ENCODE measurements at places on chromosomes 16 and 17. TPM values are rescaled to one million over a fixed set of nuclear protein-coding genes. Genes with fewer than 3 reads are reported as not detected.

Gene ARL2BP
- total RNA-seq = 75.6 TPM

Gene PER1
- 5.5 TPM for total RNA-seq

Gene TBC1D3C
- total RNA-seq = 0.06 TPM

Gene TMEM238L
- not detected for total RNA-seq

Gene EXOC3L1
- 0.03 TPM for total RNA-seq

Gene WDR81
- 28.4 TPM for total RNA-seq

Gene APRT
- total RNA-seq = 326 TPM

Gene ZG16
- not detected for total RNA-seq

Gene METTL9
- 105 TPM for total RNA-seq

Gene COTL1
- 583 TPM for total RNA-seq

Gene PABPN1L
- total RNA-seq = not detected

Gene TM4SF5
- total RNA-seq = 0.64 TPM

Gene SULT1A4
- 33.6 TPM for total RNA-seq

Gene TMIGD1
- not detected for total RNA-seq

Gene ALOX15B
- not detected for total RNA-seq

All from A549 treated with DMSO at 1 μM for 4 hours (cell line).